Frontal cortex (tissue), 4 donors: ENCODE measurements at places on chromosomes 1 and 21. TPM values are rescaled to one million over a fixed set of nuclear protein-coding genes. Genes with fewer than 3 reads are reported as not detected.

Gene GSTM2
- total RNA-seq = 18.8 TPM

Gene KRTAP19-5
- total RNA-seq = not detected

Gene TAL1
- 1.2 TPM for total RNA-seq

Gene FAM78B
- 4.1 TPM for total RNA-seq
